ENCODE measurements at places on chromosomes 3 and 15.
A peak's percentile ranks its signal among the peaks of the same experiment; 100 is the strongest.

DNA sequence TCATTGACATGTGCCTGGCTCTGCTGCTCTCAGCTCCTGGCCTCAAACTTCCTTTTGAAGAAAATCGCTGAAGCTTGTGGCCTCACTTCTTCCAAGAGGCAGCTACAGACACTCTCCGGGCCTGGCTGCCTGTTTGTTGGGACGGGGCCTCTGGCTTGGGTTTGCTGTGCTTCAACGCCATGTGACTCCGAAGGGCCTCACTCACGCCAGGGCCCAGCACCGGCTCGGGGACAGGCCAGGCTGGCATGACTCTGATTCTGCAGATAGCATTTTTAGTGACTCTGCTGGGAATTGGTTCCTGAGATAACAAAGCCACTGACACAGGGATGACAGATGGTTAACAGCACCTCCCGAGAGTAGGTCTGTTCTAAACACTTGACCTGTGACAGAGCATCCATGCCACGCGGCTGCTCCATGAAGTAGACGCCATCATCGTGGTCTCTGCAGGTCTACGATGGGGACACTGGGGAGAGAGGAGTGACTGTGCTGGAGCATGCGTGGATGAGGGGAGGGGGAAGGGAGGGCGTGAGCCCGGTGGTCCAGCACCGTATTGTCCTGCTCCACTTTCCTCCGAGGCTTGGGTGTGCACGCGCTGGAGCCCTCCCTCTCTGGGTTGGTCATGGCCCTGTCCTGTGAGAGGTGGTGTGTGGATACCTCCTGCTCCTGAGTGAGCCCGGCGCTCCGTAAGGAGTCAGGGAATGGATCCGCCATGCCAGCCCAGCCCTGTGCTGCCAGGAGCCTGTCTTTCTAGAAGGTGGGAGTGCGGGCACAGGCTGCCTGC lies 133.6 kb downstream of the TJP1 start:
- DNase-seq = no peak

GRCh38 chr3:155631323-155632019 lies 113.4 kb downstream of the PLCH1 start:
- DNase-seq = no peak

DNA sequence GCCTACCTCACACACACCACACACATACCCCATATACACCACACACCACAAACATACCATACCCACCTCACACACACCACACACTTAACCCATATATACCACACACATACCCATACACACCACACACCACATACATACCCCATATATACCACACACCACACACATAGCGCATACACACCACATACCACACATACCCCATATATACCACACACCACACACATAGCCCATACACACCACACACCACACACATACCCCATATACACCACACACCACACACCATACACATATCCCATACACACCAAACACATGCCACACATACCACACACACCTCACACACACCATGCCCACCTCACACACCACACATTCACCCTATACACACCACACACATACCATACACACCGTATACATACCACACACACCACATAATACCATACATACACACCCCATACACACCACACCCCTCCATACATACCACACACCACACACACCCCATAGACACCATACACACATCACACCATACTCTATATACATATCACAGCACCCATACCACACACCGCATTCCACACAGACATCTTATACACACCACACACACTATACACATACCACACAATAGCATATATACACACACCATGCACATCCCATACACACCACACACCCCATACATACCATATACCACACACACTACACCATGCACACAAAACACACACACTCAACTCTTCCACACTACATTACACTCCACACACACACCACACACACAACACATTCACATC lies 29.5 kb downstream of the APBA2 start:
- DNase-seq = no peak

DNA sequence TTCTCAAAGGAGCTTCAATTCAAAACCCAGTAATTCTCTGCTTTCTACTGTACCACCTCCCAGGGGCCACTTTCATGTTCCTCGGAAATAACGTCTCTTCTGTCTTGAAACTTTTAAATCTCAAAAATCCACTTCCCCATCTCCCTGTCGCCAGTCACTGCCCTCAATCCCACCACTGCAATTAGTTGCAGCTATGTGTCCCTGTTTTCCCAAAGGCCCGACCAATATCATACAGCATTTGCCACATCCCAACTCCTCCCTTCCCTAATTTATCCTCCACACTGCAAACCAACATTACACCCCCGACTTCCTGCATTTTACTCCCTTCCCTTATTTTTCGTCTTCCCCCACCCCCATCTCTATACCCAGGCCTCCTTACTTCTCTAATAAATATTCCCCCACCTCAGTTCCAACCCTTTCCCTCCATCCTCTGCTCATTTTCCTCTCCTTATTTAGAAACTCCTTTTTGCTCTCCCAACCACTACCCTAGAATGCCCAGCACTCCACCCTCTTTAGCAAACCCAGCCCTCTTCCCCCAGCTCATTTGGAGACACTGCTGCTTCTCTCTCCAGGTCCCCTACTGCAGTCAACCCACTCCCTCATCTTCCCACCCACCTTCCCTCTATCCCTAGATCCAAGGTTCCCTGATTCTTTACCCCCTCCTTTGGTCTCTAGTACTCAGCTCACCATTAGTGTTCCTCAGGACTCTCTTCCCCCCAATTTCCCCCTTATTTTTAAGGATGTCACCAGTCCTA lies 1.1 kb downstream of the NPTN start:
- peak; percentile 27 for DNase-seq

DNA sequence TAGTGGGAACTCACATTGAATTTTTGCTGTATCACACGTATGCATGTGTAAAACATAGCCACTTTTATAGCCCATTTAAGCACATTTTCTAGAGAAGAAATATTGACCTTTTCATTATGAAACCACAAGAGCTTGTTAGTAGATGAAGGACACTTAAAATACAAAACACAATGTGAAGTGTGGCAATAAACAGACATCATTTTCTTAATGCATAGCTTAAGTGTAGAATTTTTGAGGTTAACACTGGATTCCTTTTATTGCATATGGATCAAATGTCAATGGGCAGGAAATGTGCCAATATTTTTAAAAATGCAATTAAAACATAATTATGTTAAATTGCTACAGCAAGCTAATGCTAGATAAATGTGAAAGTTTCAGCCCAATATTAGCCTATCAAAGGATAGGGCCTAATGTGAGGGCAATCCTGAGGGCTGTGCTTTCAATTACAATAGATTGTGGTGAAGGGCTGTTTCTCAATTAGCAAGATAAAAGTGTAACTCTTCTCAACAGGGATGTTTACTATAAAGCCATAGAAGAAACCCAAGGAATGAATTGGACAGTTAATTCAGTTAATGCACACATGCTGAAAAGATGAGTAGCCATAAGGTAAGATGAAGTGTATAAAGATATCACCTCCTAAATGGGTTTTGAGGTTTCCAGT lies 489.0 kb upstream of the CDIN1 start:
- DNase-seq = no peak

Data from activated CD4-positive, alpha-beta memory T cell treated with anti-CD3 and anti-CD28 coated beads for 36 hours (primary cell).